ENCODE measurements at places on chromosomes 4 and X.

DNA sequence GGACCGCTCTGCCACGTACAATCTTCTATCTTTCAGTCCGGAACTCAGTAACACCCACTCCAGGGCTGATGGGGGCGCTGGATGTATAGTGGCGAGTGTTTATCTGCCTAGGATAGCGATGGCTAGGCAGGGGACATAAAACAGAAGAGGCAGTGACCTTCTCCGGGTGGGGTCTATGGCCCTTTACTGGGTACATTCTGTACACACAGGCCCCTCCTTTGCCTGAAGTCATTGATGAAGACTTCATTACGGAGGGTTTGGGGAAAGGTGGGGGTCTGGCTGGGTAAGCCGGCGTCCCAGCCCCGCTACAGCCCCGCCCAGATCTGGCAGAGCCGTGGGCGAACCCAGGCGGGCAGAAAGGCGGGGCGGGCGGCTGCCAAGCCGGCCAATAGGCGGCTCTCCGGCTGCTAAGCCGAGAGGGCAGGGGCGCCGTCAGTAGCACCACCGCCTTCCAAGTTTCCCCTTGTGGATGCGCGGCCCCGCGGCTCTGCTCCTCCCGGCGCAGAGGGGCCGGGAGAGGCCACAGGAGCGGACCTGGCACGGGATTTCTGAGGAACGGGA is at the start of gene CHST7:
Gene CHST7 (plus strand): TSS at position 435 of the 561 bp plus-strand sequence. CDS start 167 bp downstream, outside the sequence.
- peak; percentile 81 for DNase-seq

- no peak for DNase-seq
These were observed 10.4 kb upstream of the DRD5 start for GRCh38 chr4:9771034-9771433.

DNA sequence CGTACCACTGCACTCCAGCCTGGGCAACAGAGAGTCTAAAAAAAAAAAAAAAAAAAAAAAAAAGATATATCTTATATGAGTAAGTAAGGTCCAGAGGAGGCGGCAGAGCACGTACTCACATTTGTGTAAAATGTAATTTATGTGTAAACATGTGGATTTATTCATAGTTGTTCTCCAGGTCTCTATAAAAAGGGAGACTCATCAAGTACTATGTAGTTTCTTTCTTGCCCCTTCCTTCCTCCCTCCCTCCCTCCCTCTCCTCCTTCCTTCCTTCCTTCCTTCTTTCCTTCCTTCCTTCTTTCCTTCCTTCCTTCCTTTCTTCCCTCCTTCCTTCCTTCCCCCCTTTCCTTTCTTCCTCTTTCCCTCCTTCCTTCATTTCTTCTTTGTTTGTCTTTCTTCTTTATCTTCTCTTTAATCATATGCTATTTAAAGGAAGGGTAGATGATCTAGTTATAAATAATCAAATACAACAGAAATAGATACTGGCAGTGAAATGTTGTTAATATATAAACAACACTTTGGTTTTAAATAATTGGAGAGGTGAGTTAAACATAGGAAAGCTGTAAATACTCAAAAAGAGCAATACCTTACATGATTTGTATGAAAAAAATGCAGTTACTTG is 344.8 kb downstream of the ANK2 start:
- DNase-seq: no peak

DNA sequence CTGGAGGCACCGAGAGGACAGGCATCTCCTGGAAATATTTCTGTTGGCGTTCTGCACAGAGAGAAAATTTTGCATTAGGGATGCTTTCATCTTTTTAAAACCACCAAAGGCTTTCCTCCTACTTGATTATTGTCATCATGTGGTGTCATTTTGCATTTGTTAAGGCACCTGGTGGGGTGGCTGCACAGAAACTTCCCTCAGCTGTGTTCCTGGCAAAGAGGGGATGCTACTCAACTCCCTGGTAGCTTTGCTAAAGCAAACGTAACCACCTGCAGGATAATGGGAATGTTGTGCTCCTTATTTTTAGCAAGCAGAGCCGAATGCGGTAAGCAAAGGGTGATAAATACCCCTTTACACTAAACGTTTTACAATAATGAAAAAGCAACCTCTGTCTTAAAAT is 229.8 kb downstream of the STIM2 start:
- DNase-seq: no peak

DNA sequence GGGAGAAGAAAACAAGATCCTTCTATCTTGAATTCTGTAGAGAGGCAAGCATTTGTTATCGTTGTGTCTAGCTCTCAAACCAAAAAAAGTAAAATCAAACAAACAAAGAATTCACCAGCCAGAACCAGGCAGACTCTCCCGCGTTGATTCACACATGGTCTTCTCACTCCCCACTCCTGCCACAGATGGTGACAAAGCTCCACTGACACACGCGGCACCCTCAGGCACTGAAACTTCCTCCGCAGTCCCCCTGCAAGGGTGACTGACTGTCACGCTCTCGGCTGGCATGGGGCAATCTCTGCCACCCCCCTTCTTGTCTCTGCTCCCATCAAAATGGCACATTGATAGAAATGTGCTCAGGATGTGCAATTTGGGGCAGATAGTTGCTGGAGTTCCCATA is 304.9 kb downstream of the DHX15 start:
- DNase-seq: no peak

- DNase-seq: no peak
These were observed 228.1 kb downstream of the ARHGAP24 start for GRCh38 chr4:85703096-85703495.

DNA sequence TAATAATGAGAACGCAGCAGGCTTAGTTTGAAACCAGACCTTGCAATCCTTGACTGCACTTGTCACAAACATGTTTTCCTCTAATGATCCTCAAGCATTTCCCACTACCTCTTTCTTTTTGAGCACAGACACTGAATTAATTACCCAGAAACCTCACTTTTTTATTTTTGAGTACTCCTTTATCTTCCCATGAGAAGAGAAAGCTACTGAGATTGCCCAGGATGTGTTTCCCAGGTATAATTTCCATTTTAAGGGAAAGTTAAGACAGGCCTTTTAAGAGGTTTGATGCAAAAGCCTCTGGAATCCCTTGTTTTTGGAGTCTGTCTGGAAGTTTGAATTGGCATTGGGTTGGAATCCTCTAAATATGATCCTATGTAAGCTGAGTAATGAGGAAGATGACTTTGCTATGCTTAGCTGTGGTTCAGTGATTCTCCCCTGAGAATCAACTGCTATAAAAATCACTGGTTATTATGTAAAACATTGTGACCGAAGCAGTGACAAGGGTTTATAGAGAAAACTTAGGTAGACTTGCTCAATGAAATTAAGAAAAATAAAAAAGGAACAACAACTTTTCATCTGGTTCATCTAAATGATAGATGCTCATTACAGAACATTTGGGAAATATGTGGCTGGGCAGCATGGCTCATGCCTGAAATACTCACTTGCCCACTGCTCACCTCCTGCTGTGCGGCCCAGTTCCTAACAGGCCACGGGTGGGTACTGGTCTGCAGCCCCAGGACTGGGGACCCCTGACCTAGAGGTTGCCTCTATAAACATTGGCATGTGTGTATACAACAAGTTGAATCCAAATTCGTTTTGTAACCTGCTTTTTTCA is 10.8 kb upstream of the RHOH start:
- no peak for DNase-seq

DNA sequence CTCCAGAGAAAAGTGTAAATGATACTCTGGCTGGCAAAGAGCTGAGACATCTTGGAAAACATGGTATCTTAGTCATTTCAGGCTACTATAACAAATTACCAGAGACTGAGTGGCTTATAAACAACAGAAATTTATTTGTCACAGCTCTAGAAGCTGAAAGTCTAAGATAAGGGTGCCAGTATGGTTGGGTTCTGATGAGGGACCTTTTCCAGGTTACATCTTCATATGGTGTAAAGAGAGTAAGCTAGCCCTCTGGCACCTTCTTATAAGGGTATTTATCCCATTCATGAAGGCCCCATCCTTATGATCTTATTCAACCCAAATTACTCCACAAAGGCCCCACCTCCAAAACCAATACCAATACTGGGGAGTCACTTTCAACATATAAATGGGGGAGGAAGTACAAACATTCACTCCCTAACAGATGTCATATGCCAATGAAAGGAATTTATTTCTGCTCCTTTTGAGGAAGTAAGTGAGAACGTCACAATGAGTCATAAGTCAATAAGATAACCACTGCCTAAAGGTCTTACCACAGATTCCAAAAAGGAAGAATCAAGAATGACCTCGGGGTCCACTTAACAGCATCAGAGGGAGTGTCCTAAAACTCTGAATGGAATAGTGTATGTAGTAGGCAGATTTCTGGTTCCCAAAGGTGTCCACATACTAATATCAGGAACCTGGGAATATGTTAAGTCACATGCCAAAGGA is 246.6 kb downstream of the OPHN1 start:
- DNase-seq: no peak

DNA sequence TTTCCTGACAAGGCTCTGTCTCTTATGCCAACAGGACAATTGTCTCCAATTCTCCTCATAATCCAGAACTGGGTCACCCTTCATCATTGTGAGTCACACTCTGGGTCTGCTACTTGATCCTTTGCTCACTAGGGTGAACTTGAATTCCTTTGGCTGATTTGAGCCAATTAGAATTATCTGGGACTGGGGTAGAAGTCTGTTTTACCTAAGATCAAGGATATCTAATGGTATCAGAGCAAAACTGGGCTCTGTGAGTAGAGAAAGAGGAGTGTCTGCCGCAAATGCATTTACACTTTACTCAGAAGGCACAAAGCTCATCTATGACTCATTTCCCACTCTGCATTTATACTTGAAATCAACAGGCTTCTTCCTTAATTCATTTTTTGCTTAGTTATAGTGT is 72.6 kb downstream of the PITX2 start:
- no peak for DNase-seq

DNA sequence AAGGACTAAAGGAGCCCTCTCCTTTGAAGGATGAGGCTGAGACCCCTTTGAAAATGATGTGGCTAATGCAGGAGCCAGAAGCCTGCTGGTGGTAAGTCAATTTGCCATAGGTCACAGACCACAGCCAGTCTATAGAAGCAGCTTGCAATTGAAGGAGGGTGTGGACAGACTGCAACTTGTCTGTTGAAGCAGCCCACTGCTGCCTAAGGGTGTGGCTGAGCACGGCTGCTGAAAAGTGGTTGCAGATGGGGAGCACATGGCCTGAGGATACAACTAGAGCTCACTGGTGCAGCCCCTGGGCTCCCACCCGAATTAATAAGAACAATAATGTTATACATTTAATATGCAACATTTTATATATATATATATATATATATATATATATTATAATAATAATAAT is 11.4 kb upstream of the EXOC1L start:
- DNase-seq: peak; percentile 44

DNA sequence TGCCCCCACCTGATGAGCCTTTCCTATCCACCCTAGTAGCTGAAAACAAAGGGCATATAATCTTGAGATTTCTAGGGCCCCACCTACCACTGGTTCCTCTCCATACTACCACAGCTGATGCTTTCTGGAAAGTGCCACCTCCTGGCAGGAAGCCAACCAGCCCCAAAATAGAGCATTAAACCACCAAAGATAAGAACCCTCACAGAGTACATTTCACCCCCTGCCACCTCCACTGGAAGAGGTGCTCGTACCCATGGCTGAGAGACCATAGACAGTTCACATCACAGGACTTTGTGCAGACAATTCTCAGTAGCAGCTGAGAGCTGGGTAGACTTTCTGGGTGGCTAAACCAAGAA is 94.1 kb downstream of the IRS4 start:
- DNase-seq: no peak

DNA sequence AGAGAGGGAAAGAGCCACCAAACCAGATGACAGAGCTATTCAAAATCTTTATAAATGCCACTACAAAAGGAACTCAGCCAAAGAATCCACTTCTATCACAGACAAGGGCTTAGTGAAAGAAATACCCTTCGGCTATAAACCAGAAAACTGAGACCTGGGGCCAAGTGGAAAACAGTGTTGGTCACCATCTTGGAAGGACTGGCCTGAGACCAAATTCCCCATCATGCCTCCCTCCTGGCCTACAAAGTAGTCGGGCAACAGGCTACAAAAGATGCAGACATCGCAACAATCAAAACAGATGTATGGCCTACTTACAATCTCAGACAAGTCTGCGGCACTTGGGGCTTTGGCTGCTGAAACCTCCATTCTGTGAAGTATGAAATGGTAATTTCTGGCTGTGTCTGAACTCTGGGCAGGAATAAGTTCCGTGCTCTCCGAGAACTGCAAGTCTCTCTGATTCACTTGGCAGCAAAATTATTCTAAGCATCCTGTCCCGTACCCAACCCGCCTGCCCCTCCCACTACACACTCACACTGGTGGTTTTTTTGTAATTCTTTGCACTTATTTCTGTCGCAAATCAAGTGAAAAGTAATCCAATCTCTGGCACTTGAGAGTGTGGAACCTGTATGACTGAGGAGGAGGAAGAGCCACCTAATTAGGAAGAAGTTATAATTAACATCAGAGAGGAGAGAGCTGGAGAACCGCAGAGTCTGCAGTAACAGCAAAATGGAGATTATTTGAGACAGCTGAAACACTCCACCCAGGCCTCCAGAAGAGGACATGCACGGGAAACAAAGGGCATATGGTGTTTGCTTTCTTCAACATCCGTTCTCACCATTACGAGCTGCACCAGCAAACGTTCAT is 87.8 kb downstream of the SH3KBP1 start:
- no peak for DNase-seq

DNA sequence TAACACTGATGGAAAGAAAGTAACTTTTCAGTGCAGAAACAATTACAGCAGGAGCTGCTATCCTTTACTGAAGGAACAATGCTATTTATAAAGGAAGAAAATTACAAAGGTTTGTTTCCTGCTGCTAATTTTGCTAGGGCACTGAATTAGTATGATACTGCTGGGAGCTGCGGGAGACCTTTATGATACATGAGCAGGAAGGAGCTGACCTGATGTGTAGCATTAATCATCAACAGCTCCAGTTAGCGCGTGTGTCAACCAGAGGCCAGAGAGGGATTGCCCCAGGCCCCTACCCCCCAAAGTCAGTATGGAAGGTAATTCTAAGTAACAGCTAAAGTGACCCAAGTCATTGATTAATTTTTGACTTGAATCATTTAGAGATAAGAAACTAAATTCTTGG is 728.9 kb downstream of the PCDH18 start:
- DNase-seq: no peak

- no peak for DNase-seq
These were observed 12.7 kb upstream of the SPIN4 start for GRCh38 chrX:63363788-63364187.

DNA sequence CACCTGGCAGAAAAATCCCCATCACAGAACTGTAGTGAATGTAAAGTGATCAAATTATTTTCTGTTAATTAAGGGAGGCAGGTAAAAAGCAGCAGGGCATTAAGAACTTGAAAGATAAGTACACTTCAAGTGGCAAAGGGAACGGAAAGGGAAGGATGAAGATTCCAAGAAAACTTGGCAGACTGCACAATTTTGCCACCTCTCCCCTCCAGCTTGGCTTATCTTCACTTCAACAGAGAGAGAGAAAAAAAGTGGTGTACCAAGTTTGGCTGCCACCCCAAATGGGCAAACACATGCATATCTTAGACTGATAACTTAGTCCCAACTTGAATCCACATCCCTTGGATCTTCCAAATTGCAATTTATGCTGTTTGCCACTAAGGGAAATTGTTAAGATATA is 598.1 kb upstream of the ACTRT1 start:
- no peak for DNase-seq

- DNase-seq: no peak
These were observed 19.8 kb upstream of the BEND4 start for GRCh38 chr4:42172128-42172790.

- DNase-seq: no peak
These were observed 221.9 kb downstream of the SNCA start for GRCh38 chr4:89615051-89615450.

GRCh38 chr4:4792466-4792865 is 67.0 kb upstream of the MSX1 start:
- no peak for DNase-seq

GRCh38 chrX:47243351-47243750 is 10.5 kb downstream of the USP11 start:
- DNase-seq: no peak
